T-helper 1 cell (primary cell): ENCODE measurements at places on chromosomes 16 and 17.

DNA sequence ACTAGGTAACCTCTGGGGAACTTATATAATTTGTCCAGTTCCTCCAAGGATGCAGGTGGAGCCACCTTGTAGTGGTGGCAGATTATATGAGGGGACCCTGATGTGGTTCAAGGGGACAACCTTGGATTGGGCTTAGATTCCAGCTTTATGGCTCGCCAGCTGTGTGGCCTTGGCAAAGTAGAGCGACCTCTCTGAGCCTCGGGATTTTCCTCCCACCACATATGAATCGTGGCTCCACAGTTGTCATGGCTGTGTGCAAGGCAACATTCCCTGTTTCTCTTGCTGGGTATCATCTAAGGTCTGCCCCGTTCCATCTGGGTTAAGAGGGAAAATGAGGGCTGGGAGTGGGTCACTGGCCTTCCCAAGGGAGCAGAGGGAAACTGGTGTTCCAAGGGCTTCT lies 104.6 kb downstream of the RAB11FIP4 start:
- DNase-seq, result no peak

DNA sequence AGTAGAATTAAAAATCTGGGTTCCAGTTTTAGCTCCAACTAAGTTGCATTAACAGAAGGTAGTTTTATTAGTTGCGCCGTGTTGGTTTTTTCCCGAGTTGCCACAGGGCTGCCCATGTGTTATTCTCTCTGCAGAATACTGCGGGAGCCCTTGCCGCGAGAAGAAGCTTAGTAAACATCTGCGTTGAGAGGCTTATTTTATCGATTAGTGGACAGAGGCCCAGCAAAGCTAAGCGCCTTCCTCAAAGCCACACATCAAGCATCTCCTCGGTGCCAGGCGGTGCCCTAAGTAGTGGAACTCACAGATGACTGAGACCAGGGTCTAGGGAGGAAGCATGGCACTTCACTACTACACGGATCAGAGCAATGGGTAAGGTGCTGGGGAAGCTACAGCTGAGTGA lies 212.3 kb upstream of the IRX5 start:
- DNase-seq, result no peak

DNA sequence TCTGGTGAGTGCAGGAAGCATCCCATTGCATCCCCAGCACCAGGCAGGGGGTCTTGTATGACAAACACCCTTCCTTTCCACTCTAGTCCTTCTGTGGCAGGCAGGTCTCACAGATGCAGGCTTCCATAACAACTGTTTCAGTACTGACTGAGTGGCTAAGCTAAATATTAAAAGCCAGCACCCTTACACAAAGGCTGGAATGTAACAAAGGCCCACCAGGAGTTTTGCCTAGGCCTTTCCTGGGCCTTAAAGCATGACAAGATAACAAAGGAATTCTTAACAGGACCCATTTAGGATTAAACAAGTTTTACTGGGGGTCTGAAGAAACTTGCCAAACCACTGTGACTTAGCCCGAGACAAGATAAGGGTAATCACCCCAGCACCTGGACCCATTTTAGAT lies 228.9 kb upstream of the RPL38 start:
- no peak for DNase-seq

GRCh38 chr17:81278831-81279230 lies 16.3 kb downstream of the SLC38A10 start:
- DNase-seq, result no peak

DNA sequence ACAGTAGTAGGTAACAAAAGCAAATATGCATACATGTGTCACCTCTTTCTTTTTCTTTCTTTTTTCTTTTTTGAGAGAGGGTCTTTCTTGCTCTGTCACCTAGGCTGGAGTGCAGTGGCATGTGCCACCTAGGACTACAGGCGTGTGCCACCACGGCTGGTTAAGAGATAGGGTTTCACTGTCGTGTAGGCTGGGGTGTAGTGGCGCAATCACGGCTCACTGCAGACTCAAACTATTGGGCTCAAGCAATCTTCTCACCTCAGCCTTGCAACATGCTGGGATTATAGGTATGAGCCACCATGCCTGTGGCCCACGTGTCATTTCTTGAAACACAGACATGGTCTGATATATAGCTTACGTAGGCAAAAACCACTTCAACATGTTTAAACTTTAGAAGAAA lies 397.7 kb upstream of the PMFBP1 start:
- no peak for DNase-seq

DNA sequence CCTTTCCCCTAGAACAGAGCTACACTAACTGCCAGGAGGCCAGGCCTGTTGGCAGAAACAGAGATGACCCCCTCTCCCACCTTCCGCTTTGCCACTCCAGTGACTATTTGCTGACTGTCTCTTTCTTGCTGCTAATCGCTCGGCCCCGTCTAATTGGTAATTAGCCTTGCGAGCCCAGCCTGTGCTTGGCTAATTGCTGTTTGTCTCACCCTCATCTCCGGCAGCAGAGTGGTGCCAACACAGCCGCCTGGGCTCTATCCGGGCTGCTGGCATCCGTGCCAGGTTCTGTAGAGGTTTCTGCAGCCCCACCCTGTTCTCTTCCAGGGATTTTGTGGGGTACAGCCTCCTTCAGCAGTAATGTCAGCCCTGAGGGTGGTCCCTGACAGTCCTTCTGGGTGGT lies 27.4 kb upstream of the PHB1 start:
- no peak for DNase-seq

DNA sequence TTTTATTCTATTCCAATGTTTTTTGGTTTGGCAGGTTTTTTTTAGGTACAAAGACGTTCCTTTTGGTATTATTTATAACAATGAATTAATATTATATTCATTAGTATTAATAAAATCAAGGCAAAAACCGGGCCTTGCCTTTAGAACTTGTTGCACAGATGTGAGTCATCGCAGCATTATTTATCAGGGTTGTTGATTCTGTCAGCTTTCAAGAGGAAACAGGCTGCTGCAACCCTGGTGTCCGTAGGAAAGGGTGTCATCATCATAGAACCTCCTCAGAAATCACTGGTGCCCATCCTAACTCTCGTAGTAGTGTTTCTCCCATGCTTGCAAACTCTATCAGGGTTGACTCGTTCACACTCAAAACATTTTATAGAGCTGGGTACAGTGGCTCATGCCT lies 10.2 kb upstream of the LRRC37B start:
- DNase-seq, result no peak

DNA sequence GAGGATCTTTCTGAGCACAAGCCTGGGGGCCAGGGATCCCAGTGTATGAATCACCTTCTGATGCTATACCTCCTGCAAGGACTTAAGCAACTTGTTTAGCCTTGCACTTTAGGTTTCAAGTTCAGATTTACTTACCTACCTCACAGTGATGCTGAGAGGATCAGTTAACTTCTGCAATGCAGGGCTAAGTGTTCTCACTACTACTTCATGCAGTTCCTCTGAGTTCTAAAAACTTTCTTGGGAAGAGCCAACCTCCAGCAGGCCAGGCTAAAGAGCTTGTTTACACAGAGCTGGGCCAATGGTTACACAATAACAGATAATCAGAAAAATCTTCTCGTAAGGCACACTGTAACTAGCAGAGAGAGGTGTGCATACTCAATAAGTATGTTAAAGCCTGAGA lies 13.0 kb downstream of the VEZF1 start:
- no peak for DNase-seq

GRCh38 chr17:19376811-19377210 lies 1.5 kb upstream of the MAPK7 start:
- DNase-seq, result no peak

DNA sequence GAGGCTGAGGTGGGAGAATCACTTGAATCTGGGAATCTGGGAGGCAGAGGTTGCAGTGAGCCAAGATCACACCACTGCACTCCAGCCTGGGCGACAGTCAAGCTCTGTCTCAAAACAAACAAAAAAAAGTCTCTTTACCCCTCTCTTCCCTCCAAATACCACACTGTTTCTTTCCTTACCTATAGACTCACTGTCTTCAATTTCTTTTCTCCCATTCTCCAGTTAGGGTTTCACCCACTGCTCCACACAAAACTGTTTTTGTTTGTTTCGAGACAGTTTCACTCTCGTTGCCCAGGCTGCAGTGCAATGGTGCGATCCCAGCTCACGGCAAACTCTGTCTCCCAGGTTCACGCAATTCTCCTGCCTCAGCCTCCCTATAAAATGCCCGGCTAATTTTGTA lies 6.1 kb upstream of the CD2BP2 start:
- no peak for DNase-seq

DNA sequence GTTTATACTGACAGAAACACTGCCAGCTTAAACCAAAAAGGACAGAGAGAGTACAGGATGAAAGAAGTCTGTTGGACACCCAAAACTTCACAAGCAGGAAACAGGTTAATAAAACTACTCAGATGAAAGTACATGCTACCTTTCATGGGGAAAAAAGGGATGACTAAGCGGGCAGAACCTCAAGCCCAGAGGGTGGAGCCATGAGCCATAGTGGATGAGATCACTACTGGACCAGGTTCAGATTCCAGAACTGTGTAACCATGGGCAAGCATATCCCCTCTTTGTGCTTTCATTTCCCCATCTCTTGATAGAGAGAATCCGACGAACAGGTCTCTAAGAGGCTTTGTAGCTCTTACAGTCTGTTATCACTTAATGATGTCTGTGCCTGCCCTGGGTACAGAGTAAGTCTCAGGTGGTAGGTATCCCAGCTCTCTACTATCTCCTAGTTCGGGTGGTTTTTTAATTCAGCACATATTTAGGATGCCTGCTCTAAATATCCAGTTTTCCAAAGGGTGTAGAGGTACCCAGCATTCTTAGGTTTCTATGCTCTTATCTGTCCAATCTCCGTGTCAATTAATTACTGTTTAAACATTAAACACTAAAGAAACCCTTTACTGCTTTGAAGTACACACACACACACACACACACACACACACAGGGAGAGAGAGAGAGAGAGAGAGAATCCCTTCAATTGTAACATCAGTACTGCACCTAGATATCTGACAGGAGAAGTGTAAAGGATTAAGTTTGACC lies 206.7 kb downstream of the ZNF423 start:
- DNase-seq, result no peak

- no peak for DNase-seq
Measured at GRCh38 chr16:1749152-1750117, 21.9 kb downstream of the NME3 start.

GRCh38 chr17:21098934-21099689 lies 27.7 kb upstream of the DHRS7B start:
- DNase-seq, result peak; percentile 18

DNA sequence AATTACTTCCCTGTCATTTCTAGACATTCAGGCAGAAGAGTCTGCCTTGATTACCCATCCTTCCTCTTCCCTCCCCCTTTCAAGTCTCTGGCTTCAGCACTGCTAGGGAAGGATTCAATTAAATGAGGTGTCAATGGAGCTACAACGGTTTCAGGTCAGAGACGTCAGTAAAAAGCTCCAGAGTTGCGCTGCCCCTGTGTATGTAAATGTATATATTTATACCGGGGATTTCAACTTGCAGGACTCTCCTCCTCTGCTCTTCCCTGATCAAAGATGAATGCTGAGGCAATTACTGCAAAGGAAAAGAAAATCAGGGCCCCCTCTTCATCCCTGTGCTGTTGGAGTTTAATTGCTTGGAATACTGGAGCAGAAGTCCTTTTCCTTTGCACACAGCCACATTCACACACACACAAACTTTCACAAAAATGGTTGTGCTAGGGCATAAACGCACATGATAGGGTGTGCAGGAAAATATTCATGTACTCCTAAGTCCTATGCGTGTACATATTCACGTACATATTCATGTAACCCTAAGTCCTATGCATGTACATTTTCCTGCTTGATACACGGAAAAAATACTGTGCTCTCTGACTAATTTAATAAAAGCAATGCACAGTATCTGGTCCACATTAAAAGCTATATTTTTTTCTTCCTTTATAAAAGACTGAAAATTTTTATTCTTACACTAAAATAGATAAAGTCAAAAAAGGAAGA lies 129.7 kb upstream of the PMFBP1 start:
- no peak for DNase-seq

DNA sequence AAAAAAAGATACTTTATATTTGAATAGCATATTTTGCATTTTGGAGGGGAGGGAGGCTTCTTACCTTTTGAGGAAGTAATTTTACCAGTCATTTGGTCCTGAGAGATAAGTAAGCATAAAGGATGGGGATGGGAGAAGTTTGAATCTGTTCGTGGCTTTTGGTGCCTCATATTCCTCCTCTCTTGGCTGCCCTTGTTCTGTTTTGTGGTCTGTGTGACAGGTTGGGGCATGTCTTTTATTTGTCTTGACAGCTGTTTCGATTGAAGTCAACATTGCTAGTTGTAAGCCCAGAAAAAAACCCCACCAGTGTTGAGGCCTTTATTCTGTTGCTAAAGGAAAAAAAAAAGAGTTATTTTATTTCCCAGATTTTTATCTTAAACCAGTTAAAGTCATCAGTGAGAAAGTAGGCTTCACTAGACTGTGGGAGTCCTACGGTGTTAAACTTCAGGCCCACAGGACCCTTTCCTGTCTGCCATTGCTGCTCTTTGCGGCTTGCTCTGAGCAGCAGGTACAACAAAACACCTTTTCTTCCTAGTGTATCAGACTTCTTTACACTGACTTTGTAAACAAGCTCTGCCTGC lies 11.4 kb downstream of the SLC7A6 start:
- no peak for DNase-seq

GRCh38 chr16:68399456-68399855 lies 48.9 kb downstream of the SMPD3 start:
- DNase-seq, result no peak

GRCh38 chr17:3503285-3503684 lies 27.5 kb downstream of the ASPA start:
- DNase-seq, result no peak

GRCh38 chr17:77916703-77917481 lies 41.6 kb upstream of the TNRC6C start:
- DNase-seq, result no peak

DNA sequence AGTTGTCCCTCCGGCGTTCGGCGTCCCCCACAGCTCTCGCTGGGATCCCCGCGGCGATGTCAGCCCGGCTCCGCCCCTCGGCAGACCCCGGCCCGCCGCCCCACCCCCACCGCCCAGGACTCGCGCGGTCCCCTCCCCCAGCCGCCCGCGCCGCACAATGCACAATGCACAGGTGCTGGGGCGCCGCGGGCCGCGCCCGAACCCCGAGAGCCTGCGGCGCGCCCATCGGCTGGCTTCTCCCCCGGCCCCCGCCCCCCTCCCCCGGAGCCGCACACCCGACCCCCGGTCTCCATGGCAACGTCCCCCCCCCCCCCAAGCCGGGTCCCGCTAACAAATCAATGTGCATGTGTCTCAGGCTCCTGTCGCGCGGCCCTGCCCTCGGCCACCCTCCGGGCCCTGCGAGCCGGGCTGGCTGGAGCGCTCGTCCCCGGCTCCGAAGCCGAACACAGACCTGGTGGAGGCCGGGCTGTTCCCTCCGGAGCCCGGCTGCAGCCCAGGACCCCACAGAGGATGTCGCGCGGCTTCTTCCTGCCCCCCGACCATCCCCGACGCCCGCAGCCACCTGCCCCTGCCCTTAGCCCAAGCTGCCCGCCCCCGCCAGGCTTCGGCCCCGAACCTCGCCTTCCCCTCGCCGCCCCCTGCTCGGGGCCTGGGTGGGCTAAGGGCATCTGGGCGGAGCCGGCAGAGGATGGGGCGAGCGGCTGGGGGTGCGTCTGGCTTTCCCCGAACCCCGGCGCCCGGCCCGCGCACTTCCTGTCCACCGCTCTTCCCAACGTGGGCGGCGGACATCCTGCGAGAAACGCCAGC lies 818 bp upstream of the CBX8 start:
- DNase-seq, result no peak
